ENCODE measurements at places on chromosomes 5 and 9.

DNA sequence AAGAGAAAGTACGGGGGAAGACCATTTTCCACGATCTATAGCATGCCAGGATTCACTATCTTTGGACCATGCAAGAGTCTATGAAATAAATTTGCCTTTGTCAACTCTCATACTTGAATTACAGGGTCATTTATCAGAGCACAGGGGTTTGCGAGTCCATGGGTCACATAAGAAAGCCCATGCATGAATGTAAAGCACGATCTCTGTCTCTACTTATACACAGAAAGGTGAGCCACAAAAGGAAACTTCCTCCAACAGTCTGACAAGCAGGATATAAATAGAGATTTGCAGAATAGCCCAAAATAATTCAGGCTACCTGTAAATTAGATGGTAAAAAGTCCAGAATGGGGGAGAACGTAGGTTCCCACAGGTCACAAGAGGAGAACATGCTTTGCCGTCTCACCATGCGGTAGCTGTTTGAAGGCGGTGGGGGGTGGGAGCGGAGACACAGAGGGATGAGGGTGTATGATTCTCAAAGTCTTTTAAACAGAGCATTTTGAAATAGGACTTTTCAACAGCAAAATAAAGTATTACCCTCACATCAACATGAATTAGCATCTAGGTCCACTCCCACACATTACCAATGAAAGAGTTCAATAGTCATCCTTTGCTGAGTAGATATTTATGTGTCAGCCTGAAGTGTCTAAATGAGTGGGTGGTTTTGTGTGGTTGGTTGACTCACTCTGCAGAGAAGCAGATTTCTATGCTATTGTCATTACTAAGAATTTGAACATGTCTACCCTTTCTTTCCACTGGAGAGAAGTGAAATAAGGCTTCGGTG lies 279.7 kb downstream of the EBF1 start:
- no peak for DNase-seq

GRCh38 chr9:8456344-8456743 lies 656.8 kb upstream of the DMAC1 start:
- DNase-seq: no peak

DNA sequence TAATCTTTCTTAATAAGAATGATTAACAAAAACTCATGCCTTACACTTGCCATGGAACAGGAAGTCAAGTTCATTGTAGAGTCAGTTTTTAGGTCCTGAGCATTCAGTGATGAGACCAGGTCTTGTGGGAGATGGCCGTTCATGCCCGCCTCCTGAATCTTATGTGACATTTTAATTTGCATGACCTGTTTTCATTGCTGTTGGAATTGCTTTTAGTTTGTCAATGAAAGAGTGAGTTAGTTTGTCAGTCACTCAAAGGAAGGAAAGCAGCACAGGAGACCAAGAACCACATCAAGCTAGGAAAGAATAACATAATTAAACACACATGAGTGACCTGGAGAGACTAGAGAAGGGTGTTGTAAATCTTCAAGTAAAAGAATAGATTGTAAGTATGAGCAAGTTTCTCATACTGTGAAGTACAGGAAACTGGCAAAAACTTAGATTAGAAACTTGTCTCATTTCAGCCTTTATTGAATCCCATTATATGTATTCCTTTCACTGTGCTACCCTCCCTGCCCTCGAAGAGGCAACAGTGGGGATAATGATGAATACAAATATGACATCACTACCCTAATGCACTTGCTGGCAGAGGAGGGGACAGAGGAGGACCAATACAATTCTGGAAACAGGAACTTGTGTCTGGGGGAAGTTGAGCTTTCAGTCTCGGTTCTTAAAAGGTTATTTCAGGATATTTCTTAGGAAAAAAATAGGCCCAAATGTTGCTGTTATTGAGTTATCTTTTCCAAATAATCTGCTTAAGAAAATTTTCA lies 64.3 kb upstream of the C6 start:
- DNase-seq: peak; percentile 33

- DNase-seq: no peak
Measured at GRCh38 chr5:39148983-39149534, 70.3 kb downstream of the FYB1 start.

DNA sequence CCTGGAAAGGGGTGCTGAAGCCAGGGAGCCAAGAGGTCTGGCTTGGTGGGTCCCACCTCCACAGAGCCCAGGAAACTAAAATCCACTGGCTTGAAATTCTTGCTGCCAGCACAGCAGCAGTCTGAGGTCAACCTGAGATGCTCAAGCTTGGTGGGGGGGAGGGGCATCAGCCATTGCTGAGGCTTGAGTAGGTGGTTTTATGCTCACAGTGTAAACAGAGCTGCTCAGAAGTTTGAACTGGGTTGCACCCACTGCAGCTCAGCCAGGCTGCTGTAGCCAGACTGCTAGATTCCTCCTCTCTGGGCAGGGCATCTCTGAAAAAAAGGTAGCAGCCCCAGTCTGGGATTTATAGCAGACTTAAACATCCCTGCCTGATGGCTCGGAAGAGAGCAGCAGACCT lies 55.5 kb upstream of the FBXL17 start:
- no peak for DNase-seq

GRCh38 chr5:915946-916345 lies 23.3 kb downstream of the TRIP13 start:
- peak; percentile 63 for DNase-seq

GRCh38 chr5:125411071-125411743 lies 664.8 kb upstream of the ZNF608 start:
- DNase-seq: peak; percentile 60

DNA sequence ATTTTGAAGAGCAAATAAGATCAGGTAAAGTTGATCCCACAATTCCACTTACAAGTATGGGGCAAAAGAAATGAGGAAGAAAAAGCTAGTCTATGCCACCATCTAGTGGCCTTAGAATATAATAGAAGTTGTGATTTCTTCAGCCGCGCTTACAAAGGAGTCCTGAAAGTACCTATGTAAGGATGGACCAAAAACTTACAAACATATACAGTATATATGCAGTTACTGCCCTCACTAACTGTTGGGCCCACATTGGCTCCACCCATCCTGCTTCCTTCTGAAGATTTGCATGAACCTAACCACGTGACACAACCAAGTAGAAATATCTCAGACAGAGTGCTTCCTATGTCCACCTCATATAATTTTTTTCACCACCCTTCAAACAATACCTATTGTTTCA lies 11.7 kb upstream of the OR13D1 start:
- DNase-seq: peak; percentile 61

GRCh38 chr5:24102010-24102409 lies 542.8 kb downstream of the CDH10 start:
- no peak for DNase-seq

GRCh38 chr5:1553539-1554409 lies 30.0 kb upstream of the LPCAT1 start:
- no peak for DNase-seq

DNA sequence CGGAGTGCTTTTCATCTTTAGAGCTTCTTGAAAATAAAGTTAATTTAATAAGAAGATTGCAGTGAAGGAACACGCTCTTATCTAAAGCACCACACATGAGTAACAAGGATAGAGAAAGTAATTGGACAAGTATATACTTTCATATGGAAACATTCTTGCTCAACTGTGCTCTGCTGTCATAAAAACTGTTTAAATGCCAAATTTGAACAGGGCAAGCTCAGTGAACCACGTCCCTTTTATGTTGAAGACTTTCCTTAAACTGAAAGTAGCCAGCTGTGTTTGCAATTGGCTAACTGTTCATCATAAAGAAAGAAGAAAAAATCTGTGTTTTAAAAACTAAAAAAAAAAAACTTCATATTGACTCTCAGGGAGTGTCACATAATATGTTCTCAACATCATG lies 1610.7 kb upstream of the C9orf72 start:
- DNase-seq: no peak

- DNase-seq: peak; percentile 68
Measured at GRCh38 chr5:172683645-172684471, 42.8 kb downstream of the NEURL1B start.
